ENCODE measurements at places on chromosomes 7 and 10.

- no peaks in the 10 kb centered on the region for H3K4me1 ChIP-seq
- no peak for DNase-seq
- no peaks in the 10 kb centered on the region for H3K36me3 ChIP-seq
- H3K4me3 ChIP-seq, result no peak overlapping the region
- no peaks in the 10 kb centered on the region for H3K27me3 ChIP-seq
These were observed 43.4 kb upstream of the POM121L12 start for GRCh38 chr7:52992001-52992400.

- H3K27me3 ChIP-seq, result no peaks in the 10 kb centered on the region
- no peaks in the 10 kb centered on the region for H3K4me1 ChIP-seq
- H3K4me3 ChIP-seq, result no peak overlapping the region
- H3K36me3 ChIP-seq, result no peaks in the 10 kb centered on the region
These were observed 116.0 kb downstream of the PTPN20 start for GRCh38 chr10:47027108-47027783.

DNA sequence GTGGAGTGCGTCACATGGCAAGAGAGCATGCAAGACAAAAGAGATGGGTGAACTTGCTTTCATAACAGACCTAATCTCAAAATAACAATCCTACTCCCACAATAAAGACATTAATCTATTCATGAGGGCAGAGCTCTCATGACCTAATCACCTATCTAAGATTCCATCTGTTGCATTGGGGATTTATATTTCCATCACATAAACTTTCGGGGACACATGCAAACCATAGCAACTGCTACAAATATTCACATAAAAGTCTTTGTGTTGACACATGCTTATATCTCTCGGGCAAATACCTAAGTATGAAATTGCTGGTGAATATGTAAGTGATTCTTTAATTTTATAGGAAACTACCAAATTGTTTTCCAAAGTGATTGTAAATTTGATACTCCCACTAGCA lies 16.0 kb upstream of the PNLIPRP1 start:
- no peak overlapping the region for H3K27ac ChIP-seq
- no peak overlapping the region for H3K4me3 ChIP-seq
- H3K4me1 ChIP-seq, result no peaks in the 10 kb centered on the region
- H3K27me3 ChIP-seq, result no peaks in the 10 kb centered on the region

GRCh38 chr7:52064493-52064892 lies 747.9 kb upstream of the COBL start:
- DNase-seq, result no peak
- H3K4me1 ChIP-seq, result no peaks in the 10 kb centered on the region
- no peak overlapping the region for H3K4me3 ChIP-seq
- no peaks in the 10 kb centered on the region for H3K36me3 ChIP-seq
- no peaks in the 10 kb centered on the region for H3K27me3 ChIP-seq

DNA sequence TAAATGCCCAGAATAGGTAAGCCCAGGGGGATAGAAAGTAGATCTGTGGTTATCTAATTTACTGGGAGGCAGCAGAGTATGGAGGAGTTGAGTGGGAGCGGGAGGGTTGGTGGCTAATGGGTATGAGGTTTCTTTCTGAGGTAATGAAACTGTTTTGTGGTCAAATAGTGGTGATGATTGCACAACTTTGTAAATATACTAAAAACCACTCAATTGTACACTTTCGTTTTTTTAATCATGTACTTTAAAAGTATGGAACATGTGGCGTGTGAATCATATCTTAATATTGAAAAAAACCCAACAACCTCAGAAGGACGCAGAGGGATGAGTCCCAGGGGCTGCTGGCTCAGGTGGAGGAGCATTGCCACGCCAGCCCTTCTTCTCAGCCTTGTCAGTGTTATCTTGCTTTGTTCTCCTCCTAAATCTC lies 118.1 kb downstream of the WDR11 start:
- H3K4me3 ChIP-seq, result no peak overlapping the region
- no peaks in the 10 kb centered on the region for H3K4me1 ChIP-seq
- no peaks in the 10 kb centered on the region for H3K27me3 ChIP-seq

- no peak overlapping the region for H3K27ac ChIP-seq
These were observed 96.5 kb upstream of the NPS start for GRCh38 chr10:127452568-127452967.

DNA sequence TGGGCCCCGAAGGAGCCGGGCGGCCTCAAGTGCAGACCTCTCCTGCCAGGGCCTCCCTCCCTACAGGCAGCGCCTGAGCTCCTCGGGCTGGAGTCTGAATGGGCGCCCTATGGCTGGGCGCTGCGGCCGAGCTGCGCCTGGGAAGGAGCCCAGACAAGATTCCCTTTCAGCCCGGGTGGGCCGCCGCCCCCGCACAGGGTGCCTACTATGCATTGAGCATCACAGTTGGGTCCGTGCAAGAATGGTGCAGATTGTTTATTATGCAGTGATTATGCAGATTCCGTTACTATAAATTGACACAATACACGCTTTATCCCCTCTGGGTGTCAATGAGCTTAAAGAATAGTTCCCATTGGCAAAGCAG lies 77.2 kb upstream of the PDGFA start:
- no peak for DNase-seq
- H3K4me3 ChIP-seq, result no peak overlapping the region
- H3K4me1 ChIP-seq, result no peaks in the 10 kb centered on the region
- no peak overlapping the region for H3K27ac ChIP-seq
- no peaks in the 10 kb centered on the region for H3K36me3 ChIP-seq

DNA sequence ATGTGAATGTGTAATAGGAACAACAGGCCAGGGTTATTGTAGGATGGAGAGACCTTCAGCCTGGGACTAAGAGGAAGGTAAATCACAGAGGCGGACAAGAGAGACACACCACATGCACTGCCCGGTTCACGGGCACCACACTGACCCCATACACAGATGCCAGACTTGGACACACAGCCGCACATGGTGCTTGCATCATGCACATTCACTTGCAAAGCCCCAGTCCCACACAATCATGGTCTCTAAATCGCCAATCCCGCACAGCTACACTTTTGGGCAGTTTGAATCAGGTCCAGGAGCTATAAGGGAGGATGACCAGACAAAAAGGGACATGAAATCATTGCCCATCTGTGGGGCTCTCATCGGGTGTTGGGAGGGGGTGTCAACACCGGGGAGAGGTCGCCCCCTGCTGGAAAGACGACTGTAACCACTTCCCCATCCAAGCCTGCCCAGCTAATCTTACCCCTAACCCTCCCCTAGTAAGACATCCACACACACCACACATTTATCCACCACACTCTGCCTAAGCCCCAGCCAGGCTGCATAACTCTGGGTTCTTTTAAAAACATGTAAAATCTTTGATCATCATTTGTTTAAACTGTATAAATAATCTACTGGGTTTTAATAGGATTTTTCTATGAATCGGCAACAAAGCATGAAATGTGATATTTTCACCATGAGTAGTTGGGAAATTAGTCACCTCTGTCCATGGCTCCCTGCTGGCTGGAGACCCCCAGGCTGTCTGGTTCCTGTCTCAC lies 40.5 kb upstream of the SLF2 start:
- H3K4me1 ChIP-seq, result no peaks in the 10 kb centered on the region
- H3K27ac ChIP-seq, result no peak overlapping the region
- H3K27me3 ChIP-seq, result no peaks in the 10 kb centered on the region
- H3K36me3 ChIP-seq, result no peaks in the 10 kb centered on the region

DNA sequence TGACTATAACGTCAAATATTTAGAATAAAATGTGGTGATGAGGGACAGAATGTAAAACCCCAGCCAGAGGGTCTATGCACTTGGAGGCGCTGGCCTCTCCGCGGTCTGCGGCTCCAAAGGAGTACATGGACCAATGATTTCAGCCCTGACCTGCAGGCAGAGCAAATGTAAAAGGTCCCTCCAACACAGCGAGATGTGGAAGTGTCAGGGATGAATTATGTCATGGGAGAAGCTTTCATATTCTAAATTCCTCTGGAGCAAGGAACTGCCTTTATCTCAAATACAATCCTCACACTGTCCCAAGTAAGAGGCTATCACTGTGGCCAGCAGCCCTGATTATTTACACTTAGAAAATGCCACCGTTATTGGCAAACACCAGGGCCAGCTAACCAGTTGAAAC lies 139.4 kb downstream of the GFRA1 start:
- no peaks in the 10 kb centered on the region for H3K36me3 ChIP-seq

GRCh38 chr10:59741048-59741447 lies 12.2 kb downstream of the MRLN start:
- no peak overlapping the region for H3K4me3 ChIP-seq
- H3K36me3 ChIP-seq, result no peaks in the 10 kb centered on the region
- no peaks in the 10 kb centered on the region for H3K4me1 ChIP-seq
- DNase-seq, result no peak

GRCh38 chr7:29421010-29421956 lies 142.4 kb upstream of the PRR15 start:
- no peaks in the 10 kb centered on the region for H3K27me3 ChIP-seq
- no peaks in the 10 kb centered on the region for H3K4me1 ChIP-seq
- no peaks in the 10 kb centered on the region for H3K36me3 ChIP-seq
- H3K27ac ChIP-seq, result no peak overlapping the region
- no peak overlapping the region for H3K4me3 ChIP-seq

- H3K36me3 ChIP-seq, result no peaks in the 10 kb centered on the region
- H3K4me3 ChIP-seq, result no peak overlapping the region
- no peak for DNase-seq
- H3K27ac ChIP-seq, result no peak overlapping the region
- H3K4me1 ChIP-seq, result no peaks in the 10 kb centered on the region
These were observed 77.9 kb downstream of the CTNNA3 start for GRCh38 chr10:67618116-67618515.

- H3K27ac ChIP-seq, result no peak overlapping the region
- H3K4me3 ChIP-seq, result no peak overlapping the region
- no peaks in the 10 kb centered on the region for H3K36me3 ChIP-seq
- DNase-seq, result no peak
These were observed 141.1 kb upstream of the LRRTM3 start for GRCh38 chr10:66784770-66785169.

DNA sequence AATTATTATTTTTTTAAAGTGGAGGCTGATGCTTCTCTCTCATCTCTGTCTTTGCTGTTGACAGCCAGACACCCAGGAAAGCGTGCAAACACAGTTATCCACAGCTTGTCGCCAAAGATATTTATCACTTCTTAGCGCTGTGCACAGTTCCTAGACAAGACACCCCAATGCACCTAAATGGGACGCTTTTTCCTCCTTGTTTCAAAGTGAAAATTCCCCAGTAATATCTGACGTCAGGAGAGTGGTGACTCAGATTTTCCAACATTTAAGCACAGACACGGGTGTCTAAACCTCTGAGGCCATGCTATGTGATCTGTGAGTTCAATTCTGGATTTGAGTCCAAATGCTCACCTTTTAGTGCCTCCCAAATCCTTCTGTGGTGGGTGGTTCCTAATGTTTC lies 151.6 kb downstream of the EMX2 start:
- no peaks in the 10 kb centered on the region for H3K27me3 ChIP-seq
- DNase-seq, result no peak
- no peak overlapping the region for H3K27ac ChIP-seq
- H3K4me1 ChIP-seq, result no peaks in the 10 kb centered on the region

- H3K27ac ChIP-seq, result no peak overlapping the region
- DNase-seq, result no peak
- H3K36me3 ChIP-seq, result no peaks in the 10 kb centered on the region
- H3K27me3 ChIP-seq, result no peaks in the 10 kb centered on the region
These were observed 196.9 kb upstream of the PPP2R2D start for GRCh38 chr10:131703941-131704340.

DNA sequence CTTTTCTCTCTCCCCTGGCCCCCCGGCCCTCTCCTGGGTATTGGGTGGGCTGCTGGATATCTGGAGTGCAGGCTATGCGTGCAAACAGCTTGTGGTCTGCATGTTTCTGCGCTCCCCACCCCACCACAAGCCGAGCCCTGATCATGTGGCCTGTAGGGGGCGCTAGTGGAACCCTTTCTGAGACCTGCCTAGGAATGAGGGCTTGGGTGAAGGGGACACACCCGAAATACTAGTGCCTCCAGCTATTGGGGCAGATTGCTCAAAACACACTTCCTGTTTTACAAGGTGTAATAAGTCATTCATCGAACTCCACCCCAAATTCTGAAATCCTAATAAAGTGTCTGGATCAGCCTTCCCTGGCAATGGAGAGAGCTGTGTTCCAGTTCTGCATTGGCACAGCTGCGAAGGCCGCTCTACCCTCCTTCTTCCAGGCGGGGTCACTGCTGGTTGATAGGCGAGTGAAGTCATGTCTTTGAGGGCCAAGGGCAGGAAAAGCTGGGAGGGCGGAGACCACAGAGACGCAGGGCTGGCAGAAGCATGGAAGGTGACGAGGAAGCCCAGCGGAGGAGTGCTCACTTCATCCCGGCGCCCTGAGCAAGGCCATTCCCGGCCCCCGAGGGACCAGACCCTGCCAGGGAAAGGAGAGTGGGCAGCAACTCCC lies 19.8 kb upstream of the PRRT4 start:
- no peak overlapping the region for H3K4me3 ChIP-seq
- DNase-seq, result no peak
- H3K27ac ChIP-seq, result no peak overlapping the region
- H3K4me1 ChIP-seq, result no peaks in the 10 kb centered on the region
- no peaks in the 10 kb centered on the region for H3K36me3 ChIP-seq

DNA sequence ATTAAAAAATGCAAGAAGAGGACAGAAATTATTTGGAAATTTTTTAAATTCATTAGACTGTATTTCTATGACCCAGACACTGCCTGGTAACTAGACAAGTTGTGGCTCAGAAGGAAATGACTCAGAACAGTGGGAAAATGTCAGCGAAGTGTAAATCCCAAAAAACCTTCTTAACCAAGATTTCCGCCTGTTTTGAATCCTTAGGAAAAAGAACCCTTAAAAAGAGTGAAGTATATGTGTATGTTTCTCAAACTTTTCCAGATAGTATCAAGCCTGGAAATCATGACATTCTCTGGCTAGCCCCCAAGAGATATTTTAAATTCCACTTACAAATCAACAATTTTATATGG lies 42.7 kb upstream of the PLXNA4 start:
- no peak overlapping the region for H3K4me3 ChIP-seq
- no peak overlapping the region for H3K27ac ChIP-seq
- H3K36me3 ChIP-seq, result no peaks in the 10 kb centered on the region

DNA sequence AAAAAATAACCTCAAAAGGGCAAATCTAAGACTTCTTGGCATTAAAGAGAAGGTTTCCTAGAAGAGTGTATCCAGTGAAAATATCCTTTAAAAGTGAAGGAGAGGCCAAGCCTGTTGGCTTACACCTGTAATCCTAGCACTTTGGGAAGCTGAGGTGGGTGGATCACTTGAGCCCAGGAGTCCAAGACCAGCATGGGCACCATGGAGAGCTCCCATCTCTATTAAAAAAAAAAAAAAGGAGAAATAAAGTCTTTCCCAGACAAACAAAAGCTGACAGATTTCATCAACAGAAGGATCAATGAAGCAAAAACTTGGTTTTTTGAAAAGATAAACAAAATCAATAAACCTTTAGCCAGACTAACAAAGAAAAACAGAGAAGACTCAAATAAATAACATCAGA lies 67.6 kb upstream of the ZNF800 start:
- no peak overlapping the region for H3K27ac ChIP-seq
- no peaks in the 10 kb centered on the region for H3K27me3 ChIP-seq
- H3K4me1 ChIP-seq, result no peaks in the 10 kb centered on the region

- H3K36me3 ChIP-seq, result no peaks in the 10 kb centered on the region
- H3K27me3 ChIP-seq, result no peaks in the 10 kb centered on the region
- DNase-seq, result no peak
- H3K4me1 ChIP-seq, result no peaks in the 10 kb centered on the region
These were observed 118.1 kb upstream of the LYZL2 start for GRCh38 chr10:30747633-30748032.

All from pancreas (tissue), 10 donors.